IPS-NIHi11 (cell line): ENCODE measurements at places on chromosomes 7 and 10.

DNA sequence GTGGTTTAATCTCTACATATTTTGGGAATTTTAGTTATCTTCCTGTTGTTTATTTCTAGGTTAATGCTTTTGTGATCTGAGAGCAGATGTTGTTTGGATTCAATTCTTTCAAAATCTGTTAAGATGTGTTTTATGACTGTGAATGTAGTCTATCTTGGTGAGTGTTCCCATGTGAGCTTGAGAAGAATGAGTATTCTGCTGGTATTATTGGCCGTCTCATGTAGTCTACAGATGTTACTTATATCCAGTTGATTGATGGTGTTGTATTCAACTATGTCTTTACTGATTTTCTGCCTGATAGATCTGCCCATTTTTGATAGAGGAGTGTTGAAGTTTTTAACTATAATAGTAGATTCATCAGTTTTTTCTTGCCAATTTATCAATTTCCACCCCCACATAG lies 141.4 kb upstream of the FOXP2 start:
- no peak for DNase-seq

- DNase-seq = no peak
Observed at GRCh38 chr10:63496561-63496960, 24.6 kb upstream of the REEP3 start.

GRCh38 chr10:59895629-59896116 lies 10.7 kb downstream of the CCDC6 start:
- no peak for DNase-seq

DNA sequence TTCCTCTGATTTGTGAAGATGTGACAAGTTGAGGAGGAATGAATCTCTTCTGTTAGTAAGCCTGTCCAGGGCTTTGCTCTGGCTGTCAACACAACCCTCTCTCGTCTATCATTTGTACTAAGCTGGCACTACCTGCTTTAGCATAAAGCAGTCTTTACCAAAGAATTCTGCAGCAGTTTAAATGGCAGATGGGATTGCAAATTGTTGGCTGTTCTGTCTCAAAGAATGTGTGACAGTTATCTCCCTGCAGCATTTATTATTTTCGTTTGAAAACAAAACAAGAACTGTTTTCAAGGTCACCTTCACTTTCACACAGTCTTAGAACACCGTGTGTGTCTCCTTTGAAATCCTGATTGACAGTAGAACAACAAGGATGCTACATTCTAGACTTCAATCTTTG lies 4.8 kb upstream of the LAMB1 start:
- no peak for DNase-seq

DNA sequence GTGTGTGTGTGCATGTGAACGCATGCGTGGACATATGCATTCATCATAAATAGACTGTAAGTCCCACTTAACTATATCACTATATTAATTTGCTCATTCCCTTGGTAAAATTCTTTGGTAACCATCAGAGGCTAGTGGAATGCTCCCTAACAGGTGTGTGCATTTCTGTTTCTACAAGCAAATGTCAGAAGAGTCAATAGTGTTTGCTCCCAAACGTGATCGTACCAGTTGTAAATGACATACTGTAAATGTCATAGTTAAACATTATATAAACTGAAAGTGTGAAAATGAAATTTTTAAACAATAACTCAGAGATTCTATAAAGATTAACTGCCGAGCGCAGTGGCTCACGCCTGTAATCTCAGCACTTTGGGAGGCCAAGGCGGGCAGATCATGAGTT lies 94.6 kb downstream of the ANLN start:
- no peak for DNase-seq
